Occipital lobe (tissue), 3 donors: ENCODE measurements at places on chromosomes 11 and 22. TPM values are rescaled to one million over a fixed set of nuclear protein-coding genes. Genes with fewer than 3 reads are reported as not detected.

MRGPRE gene
- total RNA-seq = not detected

SUSD2 gene
- not detected for total RNA-seq

BATF2 gene
- total RNA-seq = not detected

KBTBD4 gene
- total RNA-seq = 38.2 TPM

MPPED2 gene
- total RNA-seq = 70.5 TPM

C22orf15 gene
- not detected for total RNA-seq

MAPK8IP1 gene
- 74.7 TPM for total RNA-seq

IL10RA gene
- total RNA-seq = 6.7 TPM
